ENCODE measurements at places on chromosomes 4 and X. TPM values are rescaled to one million over a fixed set of nuclear protein-coding genes. Genes with fewer than 3 reads are reported as not detected.

SETD7 gene
- total RNA-seq = 69.0 TPM

FGFBP1 gene
- not detected for total RNA-seq

RLIM gene
- total RNA-seq = 31.6 TPM

TRPC3 gene
- total RNA-seq = 0.42 TPM

UGT2B17 gene
- not detected for total RNA-seq

DNA sequence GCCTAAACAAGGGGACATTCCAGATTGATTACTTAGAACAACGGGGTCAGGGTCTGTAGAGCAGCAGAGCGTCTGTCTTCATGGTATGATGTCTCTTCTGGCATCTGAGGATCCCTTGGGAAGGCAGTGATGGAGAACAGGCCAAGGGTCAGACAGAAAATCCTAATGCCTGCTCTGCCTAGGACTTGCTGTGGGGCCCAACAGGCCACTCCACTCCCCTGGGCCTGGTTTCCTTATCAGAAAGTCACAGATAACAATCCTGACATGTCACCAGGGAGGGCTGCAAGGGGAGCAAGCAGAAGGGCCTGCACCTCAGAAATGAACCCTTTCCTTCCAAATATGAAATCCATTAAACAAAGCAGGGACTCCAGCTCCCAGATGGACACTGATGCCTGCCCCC, 21.4 kb upstream of the ARHGAP6 start:
- no peak for DNase-seq

DNA sequence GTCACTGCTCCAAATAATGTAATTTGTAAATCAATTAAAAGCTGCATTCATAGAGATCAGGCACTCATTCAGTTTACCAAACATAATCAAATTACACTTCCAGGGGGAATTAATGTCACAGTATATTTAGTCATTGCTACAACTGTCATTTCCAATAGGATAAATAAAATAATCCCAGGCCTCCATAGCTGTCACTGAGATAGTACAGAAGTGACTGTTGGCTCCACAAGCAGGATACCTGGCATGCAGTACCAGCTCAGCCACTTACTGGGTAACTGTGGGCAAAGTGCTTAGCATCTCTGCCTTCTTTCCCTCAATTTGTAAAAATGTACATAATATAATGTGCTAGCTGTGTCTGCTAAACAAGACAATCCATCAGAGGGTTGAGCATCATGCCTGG, 128.1 kb downstream of the CAMK2D start:
- no peak for DNase-seq

- DNase-seq = peak; percentile 80
Measured at GRCh38 chrX:68895341-68895755, 66.5 kb downstream of the EFNB1 start.

GRCh38 chrX:69207216-69207615, 42.0 kb upstream of the PJA1 start:
- DNase-seq = no peak

- no peak for DNase-seq
Measured at GRCh38 chr4:17313194-17313593, 198.7 kb downstream of the QDPR start.

Measured in posterior vena cava (tissue), 2 donors.